Left cardiac atrium (tissue), 4 donors: ENCODE measurements at places on chromosomes 5 and 9. TPM values are rescaled to one million over a fixed set of nuclear protein-coding genes. Genes with fewer than 3 reads are reported as not detected.
A peak's percentile ranks its signal among the peaks of the same experiment; 100 is the strongest.

DNA sequence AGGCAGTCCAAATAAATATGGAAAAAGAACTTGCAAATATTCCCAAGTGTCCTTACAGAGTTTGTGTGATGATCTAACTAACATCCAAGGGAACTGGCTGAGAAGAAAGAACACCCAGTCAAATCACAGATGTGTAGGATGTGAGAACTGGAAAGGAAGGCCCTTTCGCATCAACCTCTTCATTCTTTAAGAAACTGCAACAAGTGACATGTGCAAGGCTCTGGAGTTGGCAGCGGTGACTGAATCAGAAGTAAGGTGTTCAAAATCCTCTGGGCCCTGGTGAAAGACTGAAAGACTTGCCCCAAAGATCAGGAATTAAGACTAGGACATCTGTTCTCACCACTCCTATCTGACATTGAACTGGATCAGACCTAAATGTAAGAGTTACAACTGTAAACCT is 88.7 kb downstream of the RAPGEF1 start:
- DNase-seq = no peak

- peak; percentile 64 for DNase-seq
Observed at GRCh38 chr9:120916588-120916987, 10.0 kb downstream of the TRAF1 start.

- DNase-seq = no peak
Observed at GRCh38 chr9:1366276-1366675, 316.1 kb downstream of the DMRT2 start.

Gene PCDHGA3
- total RNA-seq = 5.0 TPM

DNA sequence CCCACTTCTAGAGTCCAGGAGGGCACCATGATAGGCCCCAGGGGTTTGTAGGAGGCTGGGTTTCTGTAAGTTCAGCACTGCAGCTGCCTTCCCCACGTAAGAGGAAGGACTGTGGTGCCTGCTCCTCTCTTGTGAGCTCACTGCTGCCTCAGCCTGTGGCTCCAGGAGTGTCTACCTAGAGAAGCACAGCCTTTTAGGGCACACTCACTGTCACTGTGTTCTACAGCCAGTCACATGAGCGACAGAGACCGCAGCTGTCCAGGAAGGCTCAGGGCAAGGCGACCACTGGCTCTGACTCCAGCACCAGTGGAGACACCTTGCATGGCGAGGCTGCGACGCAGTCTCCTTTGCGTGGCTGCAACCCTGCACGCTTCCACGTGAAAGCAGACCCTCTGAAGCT is 72.8 kb downstream of the OTULIN start:
- no peak for DNase-seq

Gene FCN2
- 2.0 TPM for total RNA-seq

DNA sequence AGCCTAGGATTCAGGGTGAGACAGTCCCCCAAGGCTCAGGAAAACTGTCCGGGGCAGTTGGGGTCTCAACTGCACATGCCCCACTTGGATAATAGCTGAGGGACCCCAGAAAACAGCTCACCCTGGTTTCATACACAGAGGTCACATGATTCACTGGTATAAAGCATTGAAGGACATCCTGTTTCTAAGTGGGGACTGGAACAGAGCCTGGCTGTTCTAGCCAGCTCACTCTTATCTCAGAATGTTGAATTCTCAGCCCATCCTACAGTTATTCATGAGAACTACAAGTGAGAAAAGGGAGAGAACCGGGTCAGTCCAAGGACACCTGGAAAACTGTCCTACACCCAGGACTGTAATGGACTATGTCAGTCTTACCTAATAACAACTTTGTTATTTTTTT is 170.9 kb downstream of the FGF1 start:
- DNase-seq = no peak

DNA sequence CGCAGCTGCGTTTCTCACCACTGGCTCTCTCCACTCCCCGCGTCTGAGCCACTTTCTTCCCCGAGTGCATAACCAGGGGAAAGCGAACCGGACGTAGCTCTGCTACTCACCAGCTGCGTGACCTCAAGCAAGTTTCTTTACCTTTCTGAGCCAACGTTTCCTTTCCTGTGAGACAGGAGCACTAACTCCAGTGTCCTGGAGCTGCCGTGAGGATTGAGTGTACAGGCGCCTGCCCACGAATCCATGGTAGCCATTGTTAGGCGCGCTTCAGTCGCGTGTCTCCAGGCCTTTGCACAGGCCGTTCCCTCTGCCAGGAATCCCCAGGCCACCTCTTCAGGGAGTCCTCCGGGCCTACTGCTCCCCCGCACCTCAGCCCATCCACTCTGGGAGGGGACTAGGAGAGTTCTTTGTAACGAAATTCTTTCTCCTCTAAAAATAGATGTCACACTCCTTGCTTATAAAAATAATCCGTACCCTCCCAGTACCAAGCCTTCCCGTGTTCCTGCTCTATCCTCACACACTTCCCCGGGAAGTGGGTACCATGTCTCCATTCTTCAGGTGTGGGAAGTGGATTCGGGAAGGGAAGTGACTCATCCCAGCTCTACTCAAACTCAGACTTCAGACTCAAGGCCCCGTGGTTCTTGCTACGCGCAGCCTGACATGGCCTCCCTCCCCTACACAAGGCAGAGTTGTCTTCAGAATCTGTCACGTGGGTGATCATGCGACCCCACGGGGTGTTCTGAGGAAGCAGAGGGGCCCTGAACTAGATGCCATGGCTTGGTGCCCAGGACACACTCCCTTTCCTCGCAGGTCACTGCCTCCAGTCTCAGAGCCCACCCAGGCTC is 16.1 kb upstream of the CRB2 start:
- DNase-seq = no peak

DNA sequence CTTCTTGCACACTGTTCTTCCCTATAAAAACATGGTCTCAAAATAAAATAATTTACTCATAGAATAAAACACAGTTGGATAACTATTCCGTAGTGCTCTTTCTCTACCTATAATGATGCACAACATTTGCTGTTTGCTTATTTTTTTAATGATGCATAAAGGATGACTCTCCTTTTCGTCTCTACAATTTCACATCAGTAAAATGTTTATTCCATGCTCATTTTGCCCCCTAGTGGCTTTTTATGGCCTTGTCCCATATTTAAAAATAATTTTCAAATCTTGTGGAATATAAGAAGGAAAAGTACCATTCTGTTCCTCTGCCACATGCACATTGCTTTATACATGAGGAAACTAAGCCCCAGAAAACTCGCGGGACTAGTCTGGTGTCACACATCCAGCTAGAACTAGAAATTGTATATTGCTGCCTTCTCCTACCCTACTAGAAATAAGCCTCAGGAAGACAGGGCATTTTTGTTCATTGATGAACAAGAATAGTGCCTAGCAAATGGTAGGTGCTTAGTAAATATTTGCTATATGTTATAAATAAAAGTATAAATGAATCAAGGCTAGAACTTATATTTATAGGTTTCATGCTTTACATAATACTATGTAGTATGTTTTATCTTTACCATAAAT is 12.7 kb downstream of the KCTD16 start:
- no peak for DNase-seq

DNA sequence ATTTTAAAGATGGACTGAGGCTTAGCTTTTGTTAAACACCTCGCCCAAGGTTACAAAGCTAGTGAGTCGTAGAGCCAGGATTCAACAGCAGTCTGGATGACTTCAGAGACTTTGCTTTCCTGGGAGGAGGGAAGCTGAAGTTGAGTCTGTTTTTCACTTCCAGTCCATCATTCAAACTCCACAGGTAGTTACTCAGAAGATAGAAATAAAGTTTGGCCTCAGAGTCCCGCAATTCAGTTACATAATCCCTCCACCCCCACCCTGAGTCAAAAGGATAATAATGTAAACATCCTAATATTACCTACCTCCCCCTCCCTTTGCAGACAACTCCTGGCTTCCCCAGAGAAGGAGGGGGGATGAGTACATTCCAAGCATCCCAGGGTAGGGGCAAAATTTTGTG is 8.1 kb downstream of the HBEGF start:
- DNase-seq = no peak
